Stimulated activated CD4-positive, alpha-beta T cell treated with anti-CD3 and anti-CD28 coated beads, Interleukin-12 subunit alpha, Interleukin-12 subunit beta, amount 100 ng/mL, for 4 hours (primary cell): ENCODE measurements at places on chromosomes 12 and 14.

DNA sequence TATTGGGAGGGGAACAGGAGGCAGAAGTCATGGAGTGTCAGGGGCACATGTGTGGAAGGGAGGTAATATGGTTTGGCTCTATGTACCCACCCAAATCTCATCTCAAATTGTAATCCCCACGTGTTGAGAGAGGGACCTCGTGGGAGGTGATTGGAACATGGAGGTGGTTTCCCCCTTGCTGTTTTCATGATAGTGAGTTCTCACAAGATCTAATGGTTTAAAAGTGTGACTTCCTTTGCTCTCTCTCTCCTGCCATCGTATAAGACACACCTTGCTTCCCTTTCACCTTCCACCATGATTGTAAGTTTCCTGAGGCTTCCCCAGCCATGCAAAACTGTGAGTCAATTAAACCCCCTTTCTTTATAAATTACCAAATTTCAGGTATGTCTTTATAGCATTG, 41.6 kb upstream of the CDK17 start:
- DNase-seq, result no peak

- no peak for DNase-seq
Measured at GRCh38 chr14:87331991-87332390, 661.0 kb downstream of the GALC start.

GRCh38 chr12:47990351-47991105, 13.7 kb downstream of the COL2A1 start:
- no peak for DNase-seq

- DNase-seq, result no peak
Measured at GRCh38 chr12:129193263-129193871, 340.1 kb downstream of the GLT1D1 start.

- no peak for DNase-seq
Measured at GRCh38 chr12:67433385-67434175, 164.4 kb downstream of the CAND1 start.

- DNase-seq, result no peak
Measured at GRCh38 chr12:72578327-72578726, 306.2 kb downstream of the TRHDE start.

DNA sequence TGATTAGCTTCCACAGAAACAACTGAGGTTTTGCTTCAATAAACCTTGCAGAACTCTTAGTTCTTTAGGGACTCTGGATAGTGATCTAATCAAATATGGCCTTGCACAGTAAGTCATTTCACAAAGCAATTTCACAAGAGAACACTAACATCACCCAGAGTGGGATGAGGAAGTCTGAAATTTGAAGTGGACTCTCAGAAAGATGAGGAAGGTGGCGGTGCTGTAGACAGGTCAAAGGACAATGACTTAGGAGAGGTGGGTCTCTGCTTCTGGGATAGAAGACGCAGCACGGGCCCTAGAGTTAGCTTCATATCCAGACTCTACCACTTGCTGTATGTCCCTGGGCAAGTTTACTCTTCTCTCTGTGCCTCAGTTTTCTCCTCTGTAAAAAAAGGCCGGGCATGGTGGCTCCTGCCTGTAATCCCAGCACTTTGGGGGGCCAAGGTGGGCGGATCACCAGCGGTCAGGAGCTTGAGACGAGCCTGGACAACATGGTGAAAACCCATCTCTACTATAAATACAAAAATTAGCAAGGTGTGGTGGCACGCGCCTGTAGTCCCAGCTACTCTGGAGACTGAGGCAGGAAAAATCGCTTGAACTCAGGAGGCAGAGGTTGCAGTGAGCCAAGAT, 18.9 kb downstream of the FOS start:
- no peak for DNase-seq

DNA sequence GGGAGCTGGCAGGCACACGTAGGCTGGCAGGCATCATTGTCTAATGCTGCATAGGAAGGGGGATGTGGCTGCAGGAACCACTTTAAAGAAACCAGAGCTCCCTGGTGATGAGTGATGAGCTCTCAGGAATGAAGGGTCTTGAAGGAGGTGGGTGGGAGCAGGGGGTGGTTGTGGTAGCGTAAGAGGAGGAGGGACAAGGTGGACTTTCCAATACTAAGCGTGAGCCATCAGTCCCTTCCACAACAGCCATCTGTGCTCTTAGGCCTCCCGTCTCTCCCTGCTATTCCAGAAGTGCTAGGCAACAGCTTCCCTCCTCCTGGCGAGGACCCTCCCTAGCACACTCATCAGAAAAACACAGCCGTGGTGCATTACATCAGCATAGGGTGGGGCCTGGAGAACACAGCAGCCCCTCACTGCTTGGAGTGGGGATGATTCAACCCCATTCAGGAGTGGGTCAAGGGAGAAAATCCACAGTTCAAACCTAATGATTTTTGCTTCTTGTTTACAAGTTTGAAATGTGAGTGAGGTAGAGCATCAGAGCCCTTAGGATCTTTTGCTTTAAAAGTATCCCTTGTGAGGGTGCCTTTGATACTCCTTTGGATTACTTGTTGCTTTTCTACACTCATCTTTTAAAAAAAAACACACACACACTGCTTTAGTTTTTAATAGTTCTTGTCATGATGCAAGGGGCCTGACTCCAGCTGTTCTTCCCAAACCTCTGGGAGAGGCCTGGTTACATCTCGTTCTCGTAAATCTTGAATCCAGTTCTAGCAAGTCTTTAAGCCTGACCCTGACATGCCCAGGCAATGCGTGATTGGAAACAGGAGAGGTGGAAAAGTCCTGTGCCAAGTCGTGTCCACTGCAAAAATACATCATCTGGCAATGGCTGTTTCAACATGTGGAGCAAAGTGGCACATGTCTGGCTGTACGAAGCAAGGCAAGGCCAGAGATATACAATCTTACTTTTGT, 356.4 kb upstream of the DDHD1 start:
- no peak for DNase-seq

DNA sequence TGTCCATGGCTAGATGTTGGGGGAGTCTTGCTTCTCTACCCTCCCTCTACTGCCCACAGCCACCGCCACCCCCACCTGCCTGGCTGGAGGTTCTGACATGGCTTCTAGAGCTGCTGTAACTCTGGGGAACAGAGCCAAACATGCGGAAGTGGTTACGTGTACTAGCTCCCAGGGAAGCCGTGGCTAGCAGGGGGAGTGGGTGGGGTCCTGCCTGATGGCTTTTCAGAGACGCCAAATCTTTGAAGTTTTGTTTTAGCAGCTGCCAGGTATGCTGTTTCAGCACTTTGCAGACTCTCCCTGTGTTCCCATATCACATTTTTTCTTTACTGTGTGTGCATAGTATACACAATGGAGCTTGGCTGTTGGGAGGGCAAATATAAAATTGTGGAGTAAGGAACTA, 150.3 kb downstream of the TGFB3 start:
- DNase-seq, result no peak
